Hippocampal formation (tissue), 2 donors: ENCODE measurements at places on chromosomes 3 and 15.

GRCh38 chr3:110685630-110686029 is 386.0 kb upstream of the NECTIN3 start:
- no peak for DNase-seq

DNA sequence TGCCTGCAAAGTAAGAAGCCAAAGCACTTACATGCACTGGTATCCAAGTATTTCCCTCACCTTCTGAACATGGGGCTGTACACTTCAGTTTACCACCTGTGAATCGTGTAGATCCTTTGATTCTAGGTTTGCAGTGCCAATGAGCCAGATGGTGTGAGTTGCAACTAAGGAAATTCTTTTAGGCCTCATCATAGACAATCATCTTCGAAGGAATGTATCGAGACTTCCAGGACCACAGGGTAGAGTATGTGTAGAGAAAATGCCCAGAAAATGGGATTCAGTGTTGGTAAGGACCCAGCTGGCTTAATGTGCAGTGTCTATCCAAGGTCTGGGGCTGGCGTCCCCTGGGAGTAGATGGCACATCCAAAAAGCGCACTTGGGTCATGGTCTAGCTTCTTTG is 323.2 kb upstream of the TPM1 start:
- DNase-seq: no peak

- DNase-seq: no peak
Measured at GRCh38 chr3:36477655-36478054, 97.4 kb downstream of the STAC start.

DNA sequence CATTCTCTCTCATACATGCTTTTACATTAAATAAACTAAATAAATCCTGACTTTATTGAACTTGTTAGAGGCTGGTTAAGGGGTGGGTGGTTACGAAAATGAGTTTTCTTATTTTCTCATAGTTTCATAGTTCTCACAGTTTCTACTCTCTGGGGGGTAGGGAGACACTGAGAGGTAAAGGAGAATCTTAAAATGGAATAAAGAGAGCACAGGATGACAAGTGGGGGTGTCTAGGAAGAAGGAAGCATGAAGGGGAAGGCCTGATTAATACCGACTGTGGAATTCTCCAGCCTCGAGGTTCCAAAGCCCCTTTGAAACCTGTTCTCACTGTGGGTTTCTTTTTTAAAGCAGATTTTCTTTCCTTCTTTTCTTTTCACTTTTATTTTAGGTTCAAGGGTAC is 66.4 kb upstream of the TRA2B start:
- DNase-seq: no peak

DNA sequence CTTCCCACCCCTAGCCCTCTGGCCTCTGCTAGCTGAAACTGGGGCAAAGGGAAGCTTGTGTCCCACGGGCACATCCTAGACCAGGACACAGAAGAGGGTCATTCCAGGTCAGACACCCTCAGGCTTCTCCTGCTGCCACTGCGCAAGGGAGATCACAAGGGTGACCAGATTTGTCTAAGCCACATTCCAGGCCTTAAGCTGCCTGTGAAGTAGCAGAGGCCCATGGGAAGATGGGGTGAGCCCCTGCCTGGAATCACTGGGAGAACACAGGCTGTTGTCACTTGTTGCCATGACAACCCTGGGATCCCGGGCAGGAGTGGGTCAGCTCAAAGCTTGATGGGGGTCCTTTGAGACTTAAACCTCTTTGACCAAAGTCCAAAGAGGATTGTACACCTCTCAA is 10.8 kb downstream of the STRA6 start:
- DNase-seq: no peak

GRCh38 chr3:183468424-183468823 is 40.0 kb upstream of the MCF2L2 start:
- no peak for DNase-seq

DNA sequence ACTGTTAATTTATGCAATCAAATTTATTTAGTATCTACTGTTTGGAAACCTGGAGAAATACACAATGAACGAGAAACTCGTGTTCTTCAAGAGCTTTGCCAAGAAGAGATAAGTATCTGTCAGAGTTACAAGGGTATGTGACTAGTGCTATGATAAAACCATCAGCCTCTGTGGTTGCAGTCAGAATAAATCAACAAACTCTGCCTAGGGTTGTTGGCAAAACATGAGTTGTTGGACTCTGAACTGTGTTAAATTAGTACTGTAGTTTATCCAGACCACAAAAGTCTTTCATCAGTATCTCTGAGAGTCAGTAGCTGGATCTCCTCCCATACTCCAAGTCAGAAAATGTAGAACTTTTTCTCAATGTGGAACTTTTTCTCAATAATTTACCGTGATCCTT is 918.4 kb downstream of the NAALADL2 start:
- DNase-seq: no peak

- DNase-seq: no peak
Measured at GRCh38 chr3:154849408-154849807, 230.7 kb upstream of the MME start.

GRCh38 chr3:141870091-141870687 is 6.3 kb upstream of the ATP1B3 start:
- no peak for DNase-seq

- DNase-seq: no peak
Measured at GRCh38 chr3:57152151-57153143, 12.7 kb downstream of the IL17RD start.

DNA sequence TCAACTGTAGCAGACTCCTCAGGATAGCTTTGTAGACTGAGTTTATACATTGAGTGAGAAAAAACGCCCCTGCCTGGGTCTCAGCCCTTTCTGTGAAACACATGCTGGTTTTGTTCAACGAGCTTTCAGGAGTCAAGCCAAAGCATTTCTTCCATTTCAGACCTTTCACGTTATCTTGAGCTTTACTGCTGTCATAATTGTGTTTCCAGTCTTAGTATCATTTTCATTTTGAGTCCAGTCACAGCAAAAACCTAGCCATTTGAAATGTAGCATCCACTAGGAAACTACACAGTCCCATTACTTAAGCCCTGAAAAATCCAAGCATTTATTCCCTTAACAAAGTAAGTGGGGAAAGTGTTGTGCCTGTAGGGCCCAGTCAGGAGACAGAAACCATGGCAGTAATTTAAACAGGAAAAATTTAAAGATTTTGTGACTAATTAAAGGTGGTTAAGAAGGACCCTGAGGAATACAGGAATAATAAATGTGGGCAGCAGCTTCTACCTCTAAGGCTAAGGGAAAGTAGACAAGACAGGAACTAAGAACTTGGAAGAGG is 110.1 kb upstream of the ABHD17C start:
- DNase-seq: no peak

DNA sequence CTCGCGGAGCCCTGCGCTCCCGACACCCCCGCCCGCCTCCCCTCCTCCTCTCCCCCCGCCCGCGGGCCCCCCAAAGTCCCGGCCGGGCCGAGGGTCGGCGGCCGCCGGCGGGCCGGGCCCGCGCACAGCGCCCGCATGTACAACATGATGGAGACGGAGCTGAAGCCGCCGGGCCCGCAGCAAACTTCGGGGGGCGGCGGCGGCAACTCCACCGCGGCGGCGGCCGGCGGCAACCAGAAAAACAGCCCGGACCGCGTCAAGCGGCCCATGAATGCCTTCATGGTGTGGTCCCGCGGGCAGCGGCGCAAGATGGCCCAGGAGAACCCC is 464 bp downstream of the SOX2 start:
- no peak for DNase-seq

- DNase-seq: no peak
Measured at GRCh38 chr3:2847062-2847841, 262.9 kb downstream of the IL5RA start.

DNA sequence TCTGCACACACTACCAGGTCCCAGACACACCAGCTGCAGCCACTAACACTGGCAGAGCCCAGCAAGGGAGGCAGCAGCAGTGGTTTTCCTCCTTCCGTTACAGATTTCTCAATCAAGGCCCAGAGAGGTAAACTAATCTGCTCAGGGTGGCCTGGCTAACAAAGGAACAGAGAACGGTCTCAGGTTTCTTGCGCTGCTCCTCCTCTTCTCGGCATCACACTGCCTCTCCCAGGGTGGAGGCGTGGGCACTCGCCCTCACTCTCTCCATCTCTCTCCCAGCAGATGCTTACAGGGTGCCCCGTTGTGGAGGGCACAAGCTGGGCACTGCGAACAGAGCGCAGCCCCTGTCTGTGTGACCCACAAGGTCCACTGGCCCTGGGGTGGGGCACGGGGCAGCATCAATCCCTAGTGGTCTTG is 228.7 kb downstream of the VPS13C start:
- DNase-seq: no peak

GRCh38 chr3:171168086-171168485 is 141.6 kb upstream of the SLC2A2 start:
- DNase-seq: no peak

- no peak for DNase-seq
Measured at GRCh38 chr3:25144430-25144829, 283.6 kb upstream of the RARB start.

DNA sequence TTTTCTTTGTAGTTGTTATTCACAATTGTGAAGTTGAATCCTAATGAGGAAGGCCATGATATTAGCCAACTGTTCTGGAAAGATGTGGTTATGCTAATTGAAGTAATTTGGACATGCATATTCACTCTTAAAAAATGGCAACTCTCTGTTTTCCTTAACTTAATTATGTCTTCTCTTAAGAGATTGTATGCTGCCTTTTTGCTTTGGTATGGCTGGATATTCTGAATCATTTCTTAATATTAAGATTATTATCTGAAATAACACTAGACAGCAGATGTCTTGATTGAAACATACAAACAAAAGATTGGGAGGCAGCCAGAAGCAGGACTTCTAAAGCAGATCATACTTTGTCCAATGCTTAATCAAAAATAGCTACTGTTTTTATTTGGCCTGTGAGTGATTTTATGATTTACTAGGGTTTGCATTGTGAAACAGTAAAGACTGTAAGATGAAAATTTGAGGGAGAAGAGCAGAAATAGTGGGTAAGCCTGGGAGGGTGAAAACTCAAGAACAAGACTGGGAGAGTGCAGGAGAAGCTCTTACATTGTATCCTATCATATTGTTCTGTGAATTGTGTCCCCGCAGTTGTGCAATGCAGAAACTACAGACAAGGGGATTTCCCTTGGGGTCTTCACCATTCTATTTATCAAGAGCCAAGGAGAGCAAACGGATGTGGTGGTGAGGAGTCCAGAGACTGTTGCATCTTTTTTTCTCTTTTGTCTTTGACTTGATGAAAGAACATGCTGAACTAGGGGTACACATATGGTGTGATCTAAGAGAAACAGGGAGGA is 554.8 kb downstream of the TUSC7 start:
- no peak for DNase-seq

- DNase-seq: no peak
Measured at GRCh38 chr3:108863799-108864135, 41.2 kb downstream of the TRAT1 start.

DNA sequence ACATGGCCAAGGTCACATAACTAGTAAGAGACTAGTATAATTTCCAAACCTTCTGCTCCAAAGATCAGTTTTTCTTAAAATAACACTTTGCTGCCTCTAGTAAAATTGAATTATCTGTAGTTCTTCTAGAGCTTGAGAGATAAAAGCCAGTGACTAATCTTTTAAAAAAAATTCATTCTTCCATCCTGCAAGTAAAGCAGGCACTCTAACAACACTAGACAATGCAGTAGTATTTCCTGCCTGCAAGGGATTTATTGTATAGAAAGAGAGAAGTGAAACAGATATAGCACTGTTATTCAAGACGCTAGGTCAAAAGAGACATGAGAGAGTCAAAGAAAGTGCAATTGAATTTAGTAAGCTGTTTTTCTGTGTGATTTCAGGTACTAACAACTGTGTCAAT is 159.5 kb upstream of the TBC1D5 start:
- no peak for DNase-seq

GRCh38 chr15:66832664-66833063 is 130.6 kb downstream of the SMAD6 start:
- no peak for DNase-seq

- DNase-seq: no peak
Measured at GRCh38 chr3:67937498-67938118, 283.2 kb upstream of the SUCLG2 start.

DNA sequence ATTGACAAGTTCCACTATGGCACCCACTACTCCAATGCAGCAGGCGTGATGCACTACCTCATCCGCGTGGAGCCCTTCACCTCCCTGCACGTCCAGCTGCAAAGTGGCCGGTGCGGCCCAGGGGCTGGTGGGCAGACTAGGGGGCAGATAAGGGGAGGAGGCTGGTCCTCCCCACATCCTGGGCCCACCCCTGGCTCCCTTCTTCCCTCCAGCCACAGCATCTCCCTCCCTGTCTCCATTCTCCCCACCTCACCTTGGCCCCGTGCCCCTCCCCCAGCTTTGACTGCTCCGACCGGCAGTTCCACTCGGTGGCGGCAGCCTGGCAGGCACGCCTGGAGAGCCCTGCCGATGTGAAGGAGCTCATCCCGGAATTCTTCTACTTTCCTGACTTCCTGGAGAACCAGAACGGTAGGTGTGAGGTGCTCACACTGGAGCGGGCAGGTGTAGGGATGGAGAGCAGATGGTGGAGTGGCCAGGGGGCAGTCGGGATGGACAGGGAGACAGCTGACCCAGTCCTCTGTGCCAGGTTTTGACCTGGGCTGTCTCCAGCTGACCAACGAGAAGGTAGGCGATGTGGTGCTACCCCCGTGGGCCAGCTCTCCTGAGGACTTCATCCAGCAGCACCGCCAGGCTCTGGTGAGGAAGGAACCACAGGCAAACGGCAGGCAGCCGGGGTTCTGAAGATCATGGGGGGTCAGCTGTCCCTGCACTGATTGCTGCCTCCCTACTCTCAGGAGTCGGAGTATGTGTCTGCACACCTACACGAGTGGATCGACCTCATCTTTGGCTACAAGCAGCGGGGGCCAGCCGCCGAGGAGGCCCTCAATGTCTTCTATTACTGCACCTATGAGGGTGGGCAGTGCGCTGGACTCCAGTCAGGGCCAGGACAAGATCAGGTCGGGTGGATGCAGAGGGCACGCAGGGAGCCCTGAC is 26.0 kb downstream of the NBEAL2 start:
- DNase-seq: no peak

DNA sequence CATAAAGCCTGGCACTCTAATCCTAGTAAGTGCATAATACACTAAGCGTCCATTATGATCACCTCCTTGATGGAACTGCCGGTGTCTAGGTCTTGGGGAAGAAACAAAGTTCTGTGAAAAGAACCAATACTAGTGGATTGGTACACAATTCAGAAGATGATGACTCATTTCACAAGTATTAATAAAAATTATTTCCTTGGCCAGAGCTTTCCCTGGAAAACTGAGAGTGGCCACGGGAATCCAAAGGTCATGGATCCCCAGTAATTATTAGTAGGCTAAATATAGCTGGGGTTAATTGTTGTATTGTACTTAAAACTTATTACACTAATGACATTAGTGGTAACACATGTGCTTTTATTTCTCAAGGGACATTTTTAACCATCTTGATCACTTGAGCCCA is 808.0 kb upstream of the NR2F2 start:
- DNase-seq: no peak

- DNase-seq: no peak
Measured at GRCh38 chr15:73602446-73602843, 30.7 kb downstream of the NPTN start.
